ENCODE measurements at places on chromosomes 1 and 21.

DNA sequence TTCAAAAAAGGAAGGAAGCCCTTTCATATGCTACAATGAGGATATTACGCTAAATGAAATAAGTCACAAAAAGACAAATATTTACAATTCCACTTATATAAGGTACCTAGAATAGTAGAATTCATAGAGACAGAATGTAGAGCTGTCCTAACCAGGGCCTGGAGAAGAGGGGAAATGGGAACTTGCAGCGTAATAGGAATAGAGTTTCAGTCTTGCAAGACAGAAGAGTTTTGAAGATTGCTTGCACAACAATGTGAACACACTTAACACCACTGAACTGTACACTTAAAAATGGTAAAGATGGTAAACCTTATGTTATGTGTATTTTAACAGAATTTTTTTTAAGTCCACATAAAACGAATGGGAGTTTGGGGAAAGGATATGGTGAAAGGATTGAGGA lies 2.9 kb downstream of the CD1B start:
- no peak for DNase-seq

GRCh38 chr1:1330366-1331067 lies 563 bp upstream of the TAS1R3 start:
- no peak for DNase-seq

GRCh38 chr1:53580009-53580400 lies 120.8 kb downstream of the DMRTB1 start:
- no peak for DNase-seq

- DNase-seq = no peak
Measured at GRCh38 chr1:161382214-161383019, 14.7 kb upstream of the CFAP126 start.

- no peak for DNase-seq
Measured at GRCh38 chr1:26610781-26611180, 81.2 kb downstream of the RPS6KA1 start.

DNA sequence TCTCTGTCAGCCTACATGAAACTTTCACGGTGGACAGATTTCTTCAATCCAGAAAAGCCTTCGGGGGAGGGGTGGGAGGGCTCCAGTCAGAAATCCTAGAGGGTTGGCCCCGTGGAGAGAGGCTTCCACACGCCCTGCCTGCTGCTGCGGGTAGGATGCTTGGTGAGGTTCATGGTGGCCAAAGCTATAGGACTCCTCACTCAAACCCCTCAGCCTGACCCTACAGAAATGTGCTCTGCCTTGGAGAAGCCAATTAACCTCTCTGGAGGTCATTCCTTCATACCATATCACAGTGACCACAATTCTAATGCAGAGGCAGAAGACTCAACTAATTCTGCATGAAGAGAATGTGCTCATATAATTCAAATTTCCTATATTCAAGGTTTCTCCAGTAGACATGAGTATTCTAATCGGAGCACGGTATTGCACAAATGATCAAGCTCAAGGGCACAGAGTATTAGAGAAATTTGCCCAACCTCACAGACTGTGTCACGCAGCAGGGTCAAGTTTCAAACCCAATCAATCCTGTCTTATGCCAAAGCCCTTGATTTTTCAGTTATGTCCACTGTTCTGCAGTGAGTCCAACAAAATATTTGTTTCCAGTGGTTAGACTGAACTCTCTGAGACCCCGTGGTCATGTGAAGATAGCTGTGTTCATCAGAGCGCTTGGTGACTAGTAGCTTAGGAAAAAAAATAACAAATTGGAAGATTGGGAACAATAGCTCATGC lies 104.8 kb downstream of the TOMM20 start:
- DNase-seq = no peak

DNA sequence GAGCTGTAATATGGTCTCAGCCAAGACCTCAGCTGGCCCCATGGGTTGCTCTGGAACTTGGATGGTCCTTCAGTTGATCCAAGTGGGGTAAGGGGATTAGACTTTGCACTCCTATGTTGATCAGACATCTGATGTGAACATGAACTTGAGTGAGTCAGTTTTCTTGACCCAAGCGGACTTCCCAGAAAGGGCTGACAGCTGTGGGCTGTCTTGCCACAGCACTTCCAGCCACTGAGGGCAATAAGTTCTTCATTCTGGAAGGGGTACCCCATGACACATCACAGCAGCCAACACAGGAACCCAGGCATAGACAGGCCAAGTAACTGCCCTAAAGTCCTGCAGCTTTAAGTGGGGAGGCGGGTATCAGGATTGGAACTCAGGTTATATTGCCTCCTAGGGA lies 93.9 kb upstream of the USP24 start:
- DNase-seq = no peak

DNA sequence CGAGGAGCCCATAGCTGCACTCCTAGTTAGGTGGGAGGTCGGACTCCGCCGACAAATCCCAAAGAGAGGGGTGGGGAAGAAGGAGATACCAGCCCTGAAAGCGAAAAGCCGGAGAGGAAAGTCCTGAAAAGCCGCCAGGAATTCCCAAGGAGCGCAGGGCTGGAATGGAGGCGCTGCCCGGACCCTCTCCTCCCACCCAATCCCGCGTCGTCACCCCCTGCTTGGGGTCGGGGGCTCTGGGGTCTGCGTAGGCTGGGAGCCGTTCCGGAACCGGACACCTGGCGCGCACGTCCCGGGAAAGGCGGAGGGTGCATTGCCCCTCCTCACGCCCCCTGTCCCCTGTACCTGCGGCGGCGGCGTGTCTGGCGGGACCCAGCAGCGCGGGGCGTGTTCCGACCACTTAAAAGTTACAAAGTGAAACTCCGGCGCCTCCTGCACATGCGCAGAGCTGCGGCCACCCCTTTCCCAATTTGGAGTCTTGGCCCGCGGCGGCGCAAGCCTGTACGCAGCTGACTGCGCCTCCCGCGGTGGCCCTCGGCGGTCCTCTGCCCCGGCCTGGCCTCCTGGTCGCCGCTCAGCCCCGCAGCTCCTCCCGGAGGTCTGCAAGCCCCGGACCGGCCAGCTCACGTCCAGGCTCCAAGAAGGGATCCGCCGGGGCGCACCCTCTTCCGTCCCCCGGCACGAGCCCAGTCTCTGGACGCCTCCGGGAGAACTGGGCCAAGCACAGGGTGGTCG lies at the start of gene TMEM63A:
TMEM63A (minus strand) TSS at position 422 of the 735 bp plus-strand sequence. CDS start 4,800 bp downstream, outside the sequence.
- DNase-seq = peak; percentile 78

GRCh38 chr1:114081437-114082303 lies 72.0 kb downstream of the SYT6 start:
- no peak for DNase-seq

- no peak for DNase-seq
Measured at GRCh38 chr1:8554956-8555534, 237.1 kb downstream of the SLC45A1 start.

- no peak for DNase-seq
Measured at GRCh38 chr1:210400043-210400840, 71.5 kb downstream of the HHAT start.

GRCh38 chr1:245411245-245412036 lies 256.7 kb downstream of the KIF26B start:
- DNase-seq = no peak

DNA sequence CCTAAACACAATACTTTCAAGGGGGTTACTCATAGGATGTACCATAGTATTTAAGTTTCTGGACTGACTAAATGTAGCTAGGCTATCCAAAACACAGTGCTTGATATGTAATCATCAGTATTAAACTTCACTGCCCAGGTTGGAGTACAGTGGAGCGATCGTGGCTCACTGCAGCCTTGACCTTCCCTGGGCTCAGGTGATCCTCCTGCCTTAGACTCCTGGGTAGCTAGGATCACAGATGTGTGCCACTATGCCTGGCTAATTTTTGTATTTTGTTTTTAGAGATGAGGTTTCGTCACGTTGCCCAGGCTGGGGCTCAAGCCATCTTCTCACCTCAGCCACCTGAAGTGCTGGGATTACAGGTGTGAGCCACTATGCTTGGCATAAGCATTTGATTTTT lies 10.6 kb downstream of the NASP start:
- no peak for DNase-seq

GRCh38 chr1:147747966-147748365 lies 12.4 kb downstream of the GJA5 start:
- no peak for DNase-seq

- DNase-seq = no peak
Measured at GRCh38 chr1:183914276-183914675, 109.4 kb downstream of the RGL1 start.

GRCh38 chr1:55196433-55197035 lies 18.6 kb downstream of the USP24 start:
- DNase-seq = no peak

DNA sequence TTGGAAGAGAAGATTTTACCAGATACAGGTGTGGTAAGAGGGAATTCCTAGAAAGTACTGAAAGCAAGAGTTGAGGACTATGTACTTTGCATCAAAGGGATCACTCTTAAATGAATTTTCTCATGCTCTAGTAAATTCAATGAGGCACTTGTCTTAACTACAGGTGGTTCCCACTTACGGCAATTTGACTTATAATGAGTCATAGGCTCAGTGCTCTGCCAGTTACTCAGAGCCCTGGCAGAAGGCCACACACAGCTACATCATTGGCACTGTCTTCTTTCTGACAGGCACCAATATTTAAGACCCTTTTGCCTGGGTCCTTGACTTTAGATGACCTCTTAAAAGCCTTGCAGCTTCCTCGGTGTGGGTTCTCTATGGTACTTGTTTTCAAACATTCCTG lies 15.9 kb upstream of the ADAMTS5 start:
- no peak for DNase-seq

All from stimulated activated CD8-positive, alpha-beta memory T cell treated with anti-CD3 and anti-CD28 coated beads, Interleukin-12 subunit alpha, Interleukin-12 subunit beta, amount 100 ng/mL, for 4 hours (primary cell).